ENCODE measurements at places on chromosomes 12 and 14. TPM values are rescaled to one million over a fixed set of nuclear protein-coding genes. Genes with fewer than 3 reads are reported as not detected.

Gene ANKRD33
- total RNA-seq: 0.06 TPM

Gene C12orf42
- total RNA-seq: not detected

Gene USP15
- total RNA-seq: 72.8 TPM

Gene TOMM20L
- not detected for total RNA-seq

Gene DDN
- 0.13 TPM for total RNA-seq

Gene ESPL1
- 7.8 TPM for total RNA-seq

Gene MOAP1
- total RNA-seq: 22.9 TPM

Gene LALBA
- total RNA-seq: not detected

Gene GON7
- total RNA-seq: 20.3 TPM

Gene RFX4
- total RNA-seq: not detected

Gene MYH7
- not detected for total RNA-seq

Data from aortic smooth muscle cell (primary cell).